ENCODE measurements at places on chromosomes 2 and 18. TPM values are rescaled to one million over a fixed set of nuclear protein-coding genes. Genes with fewer than 3 reads are reported as not detected.

Gene SPR
- 30.8 TPM for total RNA-seq

Gene PAIP2B
- 0.26 TPM for total RNA-seq

Gene IL1A
- total RNA-seq, result 0.13 TPM

Gene C1D
- total RNA-seq, result 12.9 TPM

Gene TEX44
- not detected for total RNA-seq

Gene RIT2
- total RNA-seq, result not detected
